ENCODE measurements at places on chromosomes 7 and 10.
A peak's percentile ranks its signal among the peaks of the same experiment; 100 is the strongest.

DNA sequence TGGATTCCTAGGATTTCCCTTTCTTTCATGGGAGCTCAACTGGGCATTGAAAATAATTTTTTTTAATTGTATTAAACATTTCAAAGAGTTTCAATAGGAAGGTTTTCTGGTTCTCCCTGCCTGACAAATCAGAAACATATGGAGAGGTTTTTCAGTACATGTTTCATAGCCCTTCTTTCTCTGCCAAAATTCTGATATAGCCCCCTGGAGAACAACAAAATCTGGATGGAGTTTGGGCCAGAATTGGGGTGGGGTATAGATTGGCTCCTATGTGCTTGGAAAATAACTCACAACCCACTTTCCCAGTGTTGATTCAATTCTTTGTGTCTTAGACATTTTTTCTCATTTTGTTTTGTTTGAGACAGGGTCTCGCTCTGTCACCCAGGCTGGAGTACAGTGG, 24.6 kb upstream of the EIF4H start:
- DNase-seq = no peak

DNA sequence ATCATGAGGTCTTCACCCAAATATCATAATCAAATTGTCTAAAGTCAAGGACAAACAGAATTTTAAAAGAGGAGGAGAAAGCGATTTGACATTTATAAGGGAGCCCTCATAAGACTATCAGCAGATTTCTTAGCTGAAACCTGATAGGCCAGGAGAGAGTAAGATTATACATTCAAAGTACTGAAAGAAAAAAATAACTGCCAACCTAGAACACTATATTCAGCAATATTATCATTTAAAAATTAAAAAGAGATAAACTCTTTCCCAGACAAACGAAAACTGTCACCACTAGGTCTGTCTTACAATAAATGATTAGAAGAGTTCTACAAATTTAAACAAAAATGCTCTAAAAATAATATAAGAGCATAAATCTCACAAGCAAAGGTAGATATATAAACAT, 154.1 kb upstream of the TMEM106B start:
- DNase-seq = no peak

DNA sequence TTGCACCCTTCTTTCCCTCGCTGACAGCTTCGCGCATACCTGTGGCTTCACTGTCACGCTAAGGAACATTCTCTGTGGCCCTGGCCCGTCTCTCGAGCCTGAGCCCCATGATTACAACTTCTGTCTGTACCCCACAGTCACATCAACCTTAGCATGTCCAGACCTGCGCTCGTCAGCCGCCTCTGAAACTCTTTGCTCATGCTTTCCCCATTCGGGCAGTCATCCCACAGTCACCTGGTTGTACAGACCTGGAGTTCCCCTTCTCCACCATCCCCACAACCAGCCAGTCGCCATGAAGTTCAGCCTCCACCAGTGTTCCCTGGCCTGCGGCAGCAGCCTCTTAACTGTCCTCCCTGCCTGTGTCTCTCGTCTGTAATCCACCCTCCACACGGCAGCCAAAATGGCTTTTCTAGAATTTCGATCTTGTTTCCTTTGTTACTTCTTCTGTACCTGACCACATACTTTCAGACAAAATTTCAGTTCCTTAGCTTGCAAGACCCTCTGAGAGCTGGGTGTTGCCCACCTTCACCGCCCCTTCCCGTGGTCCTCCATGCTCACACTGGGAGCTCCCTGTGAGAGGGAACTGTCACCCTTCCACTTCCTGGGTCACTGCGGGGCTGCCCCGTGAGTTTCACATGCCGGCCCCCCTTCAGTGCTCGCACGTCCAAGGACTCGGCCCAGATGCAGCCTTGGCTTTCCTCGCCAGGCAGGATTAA, 229.2 kb downstream of the CELF2 start:
- DNase-seq = no peak

- no peak for DNase-seq
These were observed 163.7 kb downstream of the SEMA3D start for GRCh38 chr7:85023066-85023712.

GRCh38 chr7:44978511-44979366, at the start of gene MYO1G:
TSS of gene MYO1G (minus strand) at chr7:44979015. CDS start at chr7:44978961, 54 bp downstream.
- DNase-seq = no peak

DNA sequence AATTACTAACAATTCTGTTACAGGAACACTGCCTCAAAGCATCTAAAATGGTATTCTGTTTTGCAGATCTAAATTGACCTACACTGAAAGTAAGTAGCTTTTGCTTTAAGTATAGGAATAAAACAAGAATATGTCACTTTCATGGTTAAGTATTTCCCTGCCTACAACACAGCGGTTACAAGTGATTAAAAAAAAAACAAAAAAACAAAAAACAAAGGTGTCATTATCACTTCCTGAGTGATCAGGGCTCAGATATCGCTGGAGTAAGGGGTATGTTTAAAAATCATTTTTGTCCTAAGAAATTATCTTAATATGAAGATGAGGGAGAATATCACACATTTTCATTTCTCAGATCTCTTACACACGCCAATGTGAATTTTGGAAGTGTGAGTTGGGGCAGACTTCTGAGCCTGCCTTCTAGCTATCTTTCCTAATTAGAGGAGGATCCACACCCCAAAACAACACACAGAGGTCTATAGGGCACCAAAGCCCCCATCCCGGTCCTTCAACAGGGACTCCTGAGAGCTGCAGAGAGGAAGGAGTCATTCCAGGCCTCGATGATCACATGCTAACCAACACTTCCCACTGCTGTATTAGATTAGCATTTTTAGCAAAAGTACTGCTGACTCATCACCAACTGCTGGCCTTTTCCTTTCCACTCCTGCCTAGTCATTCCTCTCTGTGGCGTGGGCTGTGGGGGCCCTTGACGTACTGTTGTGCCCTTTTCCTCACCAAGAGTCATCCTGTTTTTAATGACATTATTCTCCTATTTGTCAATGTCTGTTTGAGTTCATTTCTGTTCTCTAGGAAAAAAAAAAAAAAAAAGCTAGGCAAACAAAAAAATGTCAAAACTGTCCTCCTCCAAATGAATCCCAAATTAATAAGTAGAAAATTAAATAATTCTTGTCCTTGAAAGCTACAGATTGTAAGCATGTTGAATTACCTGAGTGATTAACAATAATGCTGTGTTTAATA, 31.2 kb downstream of the PRTFDC1 start:
- DNase-seq = peak; percentile 27

DNA sequence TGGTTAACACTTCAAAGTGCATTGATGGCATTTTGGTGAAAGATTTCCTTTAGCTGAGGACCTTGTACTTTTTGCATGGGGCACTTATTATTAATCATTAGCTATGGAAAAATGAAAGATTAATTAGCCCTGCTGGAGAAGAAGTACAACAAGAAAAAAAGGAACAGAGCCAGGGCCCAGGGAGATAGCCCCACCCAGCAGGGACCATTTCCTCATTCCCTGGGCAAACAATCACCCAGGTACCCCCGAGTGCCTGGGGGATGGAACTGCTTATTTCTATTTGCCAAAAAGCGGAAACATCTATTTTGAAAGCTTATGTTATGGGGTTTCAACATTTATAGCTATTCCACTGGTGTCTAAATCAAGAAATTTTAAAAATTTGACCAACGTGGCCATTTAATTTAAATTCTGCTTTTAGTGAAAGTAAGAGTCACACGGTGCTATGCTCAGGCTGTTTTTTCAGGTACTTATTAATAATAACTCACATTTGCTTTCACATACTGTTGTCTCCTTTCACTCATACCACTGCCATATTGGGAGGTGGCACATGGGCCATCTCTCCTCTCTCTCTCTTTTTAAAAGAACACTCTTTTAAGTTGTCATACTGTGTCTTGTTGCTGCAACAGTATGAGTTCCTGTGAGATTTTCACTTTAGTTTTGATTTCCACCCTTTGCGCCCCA, 143.6 kb upstream of the KIF5B start:
- no peak for DNase-seq

GRCh38 chr10:129924375-129925085, 39.5 kb downstream of the EBF3 start:
- DNase-seq = no peak

- no peak for DNase-seq
These were observed 20.2 kb upstream of the SEM1 start for GRCh38 chr7:96729820-96730219.

DNA sequence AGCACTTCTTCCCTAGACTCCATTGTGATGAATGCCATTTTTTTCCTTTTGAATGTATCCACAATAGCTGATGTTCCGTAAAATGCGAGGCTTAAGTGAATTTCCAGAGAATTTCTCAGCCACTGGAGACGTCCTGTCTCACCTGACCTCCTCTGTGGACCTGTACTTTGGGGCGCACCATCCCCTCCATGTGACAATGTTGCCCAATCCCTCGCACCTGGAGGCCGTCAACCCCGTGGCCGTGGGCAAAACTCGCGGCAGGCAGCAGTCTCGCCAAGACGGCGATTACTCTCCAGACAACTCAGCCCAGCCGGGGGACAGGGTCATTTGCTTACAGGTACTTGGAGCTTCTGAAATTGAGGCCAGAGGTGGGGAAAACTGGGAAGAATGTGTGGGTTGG, 20.2 kb downstream of the DHTKD1 start:
- no peak for DNase-seq

- no peak for DNase-seq
These were observed 11.9 kb downstream of the DPY19L1 start for GRCh38 chr7:35025369-35025870.

DNA sequence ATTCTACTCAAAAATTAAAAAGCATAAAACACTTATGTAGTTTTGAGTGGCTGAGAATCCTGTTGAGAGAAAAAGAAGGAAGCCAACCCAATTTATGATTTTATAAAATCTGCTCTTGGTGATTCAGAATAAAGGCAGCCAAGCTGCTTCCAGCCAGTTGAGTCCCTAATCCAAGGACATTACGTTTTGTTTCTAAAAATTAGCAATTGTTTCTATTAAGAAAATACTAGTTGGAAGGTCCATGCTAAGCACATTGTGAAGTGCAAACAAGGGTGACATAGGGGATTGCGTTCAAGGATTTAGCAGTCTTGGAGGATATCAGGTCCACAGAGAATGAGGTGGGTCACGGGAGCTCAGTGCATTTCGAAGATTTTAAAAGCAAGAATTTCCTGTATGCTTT, 987.7 kb downstream of the TYW1 start:
- no peak for DNase-seq

- DNase-seq = no peak
These were observed 66.5 kb downstream of the GNAT3 start for GRCh38 chr7:80445351-80445750.

DNA sequence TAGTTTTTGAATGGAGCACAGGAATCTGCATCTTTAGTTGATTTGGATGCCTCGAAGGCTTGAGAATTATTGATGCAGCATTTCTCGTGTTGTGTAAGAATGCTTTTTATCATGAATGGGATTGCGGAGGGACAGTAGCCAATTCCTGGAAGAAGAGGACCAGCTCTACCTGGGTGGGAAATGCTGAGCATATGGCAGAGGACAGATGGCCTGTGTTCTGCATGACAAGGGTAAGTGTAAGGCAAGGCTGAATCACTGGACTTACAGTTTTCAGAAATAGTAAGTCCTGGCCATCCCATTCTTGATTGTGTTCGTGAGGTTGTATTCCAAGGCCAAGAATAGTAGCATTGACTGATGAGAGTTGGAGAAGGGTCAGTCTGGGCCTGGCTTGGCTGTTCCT, 15.9 kb downstream of the RP9 start:
- no peak for DNase-seq

DNA sequence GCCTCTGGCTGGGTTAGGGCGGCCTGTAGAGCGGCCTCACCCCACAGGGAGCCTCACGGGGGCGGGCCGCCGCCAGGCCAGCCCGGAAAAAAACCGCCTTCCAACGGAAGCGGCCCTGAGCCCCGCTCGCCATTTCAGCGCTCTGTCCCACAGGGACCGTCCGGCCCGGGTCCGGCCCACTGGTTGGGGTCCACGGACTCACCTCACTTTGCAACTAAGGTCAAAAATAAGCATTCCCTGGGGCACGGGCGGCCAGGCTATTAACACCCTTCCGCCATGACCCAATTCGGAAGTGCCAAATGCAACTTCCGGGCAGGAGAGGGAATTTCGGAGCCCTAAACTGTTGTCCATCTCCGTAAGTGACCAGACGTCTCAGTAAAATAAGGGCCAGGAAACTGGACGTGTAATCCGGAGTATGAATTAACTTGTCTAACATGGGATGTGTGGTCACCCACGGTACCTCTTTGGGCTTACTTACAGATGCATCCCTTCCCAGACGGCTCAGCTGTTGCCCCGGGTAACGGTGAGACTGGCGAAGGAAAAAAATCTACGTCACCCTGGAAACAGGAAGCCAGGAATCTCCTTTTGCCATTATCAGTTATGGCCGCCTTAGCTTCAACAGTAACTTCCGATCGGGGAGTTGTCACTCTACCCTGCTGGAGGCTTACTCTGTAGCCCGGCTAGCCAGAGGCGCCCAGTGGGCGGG, at the start of gene BBIP1:
TSS of gene BBIP1 (minus strand) at position 538 of the 706 bp plus-strand sequence. CDS start 1,023 bp downstream, outside the sequence.
- peak; percentile 82 for DNase-seq

DNA sequence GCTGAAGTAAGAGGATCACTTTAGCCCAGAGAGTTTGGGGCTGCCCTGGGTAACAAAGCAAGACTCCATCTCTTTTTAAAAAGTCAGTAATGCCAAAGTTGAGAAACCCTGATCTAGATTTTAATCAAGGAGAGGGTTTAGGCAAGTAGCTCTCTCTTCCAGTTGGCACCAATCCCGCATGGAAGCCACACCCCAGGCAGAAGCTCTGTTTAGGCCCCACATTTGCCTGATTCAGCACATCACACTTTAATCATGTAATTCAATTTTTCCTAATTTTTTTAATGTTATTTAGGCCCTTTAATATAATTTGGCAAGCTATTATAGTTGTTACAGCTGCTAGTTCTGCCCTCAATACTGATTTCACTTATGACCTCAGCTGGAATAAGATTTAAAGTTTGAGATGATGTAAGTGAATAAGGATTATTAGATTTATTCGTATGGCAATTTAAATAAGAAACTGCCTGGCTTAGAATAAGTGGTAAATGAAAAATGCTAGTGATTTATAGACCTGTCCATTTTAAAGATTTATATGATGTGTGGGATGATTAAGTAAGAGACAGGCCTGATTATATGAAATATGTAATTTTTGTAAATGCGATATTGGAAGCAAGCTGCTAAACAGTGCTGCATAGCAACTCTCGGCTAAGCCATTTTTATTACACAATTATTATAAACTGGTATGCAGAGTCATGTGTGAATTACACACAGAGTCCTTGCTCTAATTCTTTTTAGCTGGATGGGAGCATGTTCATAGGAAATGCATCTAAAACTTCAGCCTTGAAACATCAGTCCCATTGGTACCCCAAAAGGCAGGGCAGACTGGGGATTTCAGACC, 80.2 kb upstream of the NFE2L3 start:
- no peak for DNase-seq

DNA sequence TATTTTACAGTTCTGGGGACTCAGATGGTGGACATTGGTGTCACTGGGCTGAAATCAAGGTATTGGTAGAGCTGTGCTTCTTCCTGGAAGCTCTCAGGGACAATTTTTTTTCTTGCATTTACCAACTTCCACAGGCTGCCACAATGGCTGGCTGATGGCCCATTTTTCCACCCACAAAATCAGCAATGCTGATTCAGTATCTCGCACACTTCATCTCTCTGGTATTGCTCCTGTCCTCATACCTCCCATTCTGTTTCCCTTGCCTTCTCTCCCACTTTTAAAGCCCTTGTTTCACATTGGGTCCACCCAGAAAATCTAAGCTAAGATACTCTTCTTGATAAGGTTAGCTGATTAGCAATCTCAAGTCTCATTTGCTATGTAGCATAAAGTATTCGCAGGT, 530.9 kb upstream of the POM121L12 start:
- no peak for DNase-seq

Measured in anterior cingulate cortex (tissue), 58 donors.